Activated naive CD4-positive, alpha-beta T cell treated with Interleukin-2 at 50 U/mL for 16 hours (primary cell): ENCODE measurements at places on chromosomes 3 and 15.

- DNase-seq = no peak
These were observed 6.1 kb upstream of the CMTM6 start for GRCh38 chr3:32508711-32509110.

GRCh38 chr3:12553921-12554391 is 2.9 kb upstream of the MKRN2 start:
- DNase-seq = no peak

DNA sequence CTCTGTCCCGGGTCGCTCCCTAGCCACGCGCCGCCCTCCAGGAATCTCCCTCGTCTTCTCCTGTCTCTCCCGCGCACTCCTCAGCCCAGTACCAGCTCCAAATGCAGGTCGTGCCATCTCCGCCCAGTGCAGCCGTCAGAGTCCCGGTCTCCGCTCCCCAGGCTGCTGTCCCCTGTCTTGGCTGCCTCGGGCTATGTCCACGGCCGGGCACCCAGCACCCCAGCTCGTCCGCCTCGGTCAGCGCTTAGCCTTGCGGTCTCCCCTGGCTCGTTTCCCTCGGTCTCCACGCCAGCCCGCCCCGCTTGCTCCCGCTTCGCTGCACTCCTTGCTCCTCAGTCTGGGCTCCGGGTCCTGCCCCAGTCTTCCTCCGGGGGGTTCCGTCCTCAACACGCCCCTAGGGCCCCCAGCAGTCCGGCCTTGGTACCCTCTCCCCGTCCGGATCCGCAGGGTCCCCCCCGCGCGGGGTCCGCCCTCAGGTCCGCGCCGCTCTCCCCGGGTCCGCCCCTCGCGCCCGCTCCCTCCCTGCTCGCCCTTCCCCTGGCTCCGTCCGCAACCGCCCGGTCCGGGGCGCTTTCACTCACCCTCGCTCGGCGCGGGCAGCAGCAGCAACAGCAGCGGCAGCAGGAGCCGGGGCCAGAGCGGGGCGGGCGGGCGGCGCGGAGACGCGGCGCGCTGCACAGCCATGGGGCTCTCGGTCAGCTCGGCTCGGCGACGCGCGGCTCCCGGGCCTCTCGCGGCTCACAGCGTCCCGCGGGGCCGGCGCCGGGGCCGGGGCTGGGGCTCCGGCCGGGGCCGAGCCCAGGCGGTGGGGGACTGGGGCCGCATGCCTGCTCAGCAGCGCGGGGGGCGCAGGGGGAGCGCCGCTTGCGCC is 462 bp downstream of the IGDCC3 start:
- no peak for DNase-seq

DNA sequence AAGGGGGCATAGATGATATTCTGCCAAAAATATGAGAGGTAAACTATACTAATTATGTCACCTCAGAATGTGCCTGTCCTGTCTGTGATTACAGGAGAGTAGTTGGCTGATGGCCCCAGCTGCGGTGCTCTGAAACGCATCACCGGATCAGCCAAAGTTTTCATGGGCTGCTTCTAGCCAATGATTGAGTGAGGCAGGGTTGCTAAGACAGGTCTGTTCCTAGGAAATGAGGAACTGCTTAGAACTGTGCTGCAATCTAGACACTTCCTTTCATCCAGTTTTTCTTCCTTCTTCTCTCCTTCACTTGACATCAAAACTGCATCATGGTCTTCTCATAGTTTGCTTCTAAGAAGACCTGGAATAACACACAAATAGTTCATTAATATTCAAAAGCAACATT is 124.0 kb downstream of the KCNH8 start:
- DNase-seq = no peak

- DNase-seq = no peak
These were observed 24.1 kb upstream of the NDUFB4 start for GRCh38 chr3:120572027-120572426.

DNA sequence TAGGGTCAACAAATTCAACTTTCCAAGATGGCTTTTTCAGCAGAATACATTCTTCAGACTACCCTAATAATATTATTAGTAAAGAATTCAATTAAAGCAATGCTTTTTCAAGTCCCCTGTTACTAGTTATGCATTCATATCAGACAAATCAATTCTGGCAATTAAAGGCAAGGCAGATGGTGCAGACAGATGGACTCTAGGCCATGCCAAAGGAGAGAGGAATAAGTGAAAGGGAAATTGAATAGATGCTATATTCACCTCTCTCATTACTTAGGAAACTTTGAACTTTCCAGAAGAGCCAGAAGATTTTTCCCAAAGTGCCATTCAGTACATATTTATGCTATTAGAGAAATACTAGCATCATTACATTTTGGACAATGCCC is 487.7 kb upstream of the RASGRP1 start:
- no peak for DNase-seq

- DNase-seq = no peak
These were observed 81.4 kb downstream of the IL12A start for GRCh38 chr3:160069986-160070385.

DNA sequence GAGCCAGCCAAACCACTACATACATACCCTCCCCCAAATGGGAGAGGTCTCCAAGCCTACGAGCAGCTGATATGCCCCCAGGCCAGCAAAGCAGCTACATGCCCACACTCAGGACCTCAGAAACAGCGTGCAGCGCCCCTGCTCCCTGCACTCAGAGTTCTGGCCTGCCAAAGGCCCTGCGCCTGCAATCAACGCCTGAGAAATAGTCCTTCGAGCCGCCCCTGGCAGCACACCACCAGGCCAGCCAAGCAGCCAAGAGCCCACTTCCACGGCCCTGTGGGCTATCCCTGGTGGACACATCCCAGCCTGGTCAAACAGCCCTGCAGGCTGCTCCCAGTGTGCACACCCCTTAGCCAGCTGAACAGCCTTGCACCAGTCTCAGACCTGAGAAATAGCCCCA is 139.1 kb downstream of the DMXL2 start:
- DNase-seq = no peak

- DNase-seq = no peak
These were observed 33.2 kb downstream of the PAK2 start for GRCh38 chr3:196772897-196773296.

GRCh38 chr15:76208084-76208785 is 103.0 kb downstream of the ETFA start:
- DNase-seq = no peak

GRCh38 chr3:18208091-18208490 is 217.0 kb downstream of the SATB1 start:
- no peak for DNase-seq

DNA sequence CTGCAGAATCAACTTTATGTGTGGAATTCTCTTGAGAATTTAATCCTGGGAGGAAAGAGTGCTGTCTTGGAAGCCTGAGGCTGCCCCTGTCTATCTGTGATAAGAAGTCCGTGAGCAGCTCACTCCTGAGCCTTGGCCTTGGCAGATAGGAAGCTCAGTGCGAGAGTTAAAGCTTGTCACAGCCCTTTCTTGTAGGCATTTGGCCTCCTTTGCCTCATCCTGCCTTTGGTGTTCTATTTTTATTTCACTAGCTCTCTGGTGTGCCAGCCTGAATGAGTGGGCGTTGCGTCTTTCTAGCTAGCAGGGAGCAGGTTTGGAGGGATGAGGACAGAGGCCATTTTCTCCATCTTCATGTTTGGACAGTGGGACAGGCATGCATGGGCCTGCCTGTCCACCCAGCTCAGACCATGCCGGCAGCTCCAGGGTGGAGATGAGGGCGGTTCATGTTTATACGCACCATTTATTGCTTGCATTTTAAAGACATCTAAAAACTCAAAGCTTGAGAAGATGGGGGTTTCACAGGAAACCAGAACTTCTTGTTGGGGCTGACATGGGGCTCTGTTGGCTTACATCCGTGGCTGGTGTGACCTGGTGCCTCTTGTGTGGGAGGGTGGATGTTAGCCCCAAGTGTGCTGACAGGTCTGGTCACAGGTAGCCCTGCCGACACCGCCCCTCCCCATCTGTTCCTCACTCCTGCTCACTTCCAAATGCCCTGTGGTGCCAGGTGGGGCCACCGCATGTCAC is 29.8 kb downstream of the IRAK2 start:
- peak; percentile 53 for DNase-seq

- DNase-seq = no peak
These were observed 462.8 kb upstream of the CBLB start for GRCh38 chr3:106331636-106332035.

GRCh38 chr3:121914081-121914998 is 20.1 kb downstream of the SLC15A2 start:
- DNase-seq = no peak

- no peak for DNase-seq
These were observed 232.2 kb downstream of the UBE2E2 start for GRCh38 chr3:23435318-23435717.

GRCh38 chr3:105798381-105798934 is 70.4 kb downstream of the CBLB start:
- no peak for DNase-seq

DNA sequence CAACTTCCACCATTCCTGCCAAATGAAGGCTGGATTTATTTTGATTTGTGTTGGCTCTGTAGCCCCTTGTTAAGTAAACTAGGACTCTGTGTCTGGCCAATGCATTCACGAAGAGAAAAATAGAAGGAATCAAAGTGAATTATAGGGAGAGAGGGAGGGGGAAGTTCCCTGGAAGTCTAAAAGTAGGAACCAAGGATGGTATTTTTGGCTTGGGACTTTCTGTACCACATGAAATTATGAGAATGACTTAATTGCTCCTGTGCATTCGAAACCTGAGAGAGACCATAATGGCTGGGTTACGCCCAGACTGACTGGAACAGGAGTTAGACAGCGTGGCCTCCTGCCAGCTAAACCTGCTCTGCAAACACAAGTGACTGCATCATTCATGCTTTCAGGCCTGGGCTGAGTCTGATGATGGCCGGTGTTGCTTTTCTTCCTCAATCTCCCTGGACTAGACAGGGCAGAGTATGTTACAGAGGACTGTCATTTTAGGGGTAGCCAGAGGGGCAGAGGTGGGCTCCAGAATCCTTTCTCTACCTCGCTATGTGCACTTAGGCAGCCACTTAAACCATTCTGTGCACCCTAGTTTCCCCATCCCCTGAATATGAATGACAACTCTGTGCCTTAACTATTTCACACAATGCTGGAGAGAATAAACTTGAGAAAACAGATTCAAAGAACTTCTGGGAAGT is 58.9 kb downstream of the MYO1E start:
- DNase-seq = no peak

- no peak for DNase-seq
These were observed 81.4 kb downstream of the C3orf38 start for GRCh38 chr3:88231207-88231606.

DNA sequence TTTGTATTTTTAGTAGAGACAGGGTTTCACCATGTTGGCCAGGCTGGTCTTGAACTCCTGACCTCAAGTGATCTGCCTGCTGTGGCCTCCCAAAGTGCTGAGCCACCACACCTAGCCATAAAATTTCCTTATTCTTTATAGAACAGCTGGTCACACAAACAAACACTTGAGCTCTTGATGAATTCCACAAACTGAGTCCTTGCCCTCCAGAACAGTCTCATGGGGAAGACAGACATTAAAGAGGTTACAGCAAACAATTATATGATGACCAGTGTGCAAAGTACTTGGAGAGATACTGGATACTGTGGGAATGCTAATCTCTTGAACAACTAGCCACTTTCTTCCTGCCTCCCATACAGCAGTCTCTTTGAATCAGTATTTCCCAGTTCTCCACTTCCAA is 7.5 kb upstream of the ATP11B start:
- no peak for DNase-seq

- DNase-seq = no peak
These were observed 34.1 kb downstream of the TSPAN3 start for GRCh38 chr15:77036537-77037387.

DNA sequence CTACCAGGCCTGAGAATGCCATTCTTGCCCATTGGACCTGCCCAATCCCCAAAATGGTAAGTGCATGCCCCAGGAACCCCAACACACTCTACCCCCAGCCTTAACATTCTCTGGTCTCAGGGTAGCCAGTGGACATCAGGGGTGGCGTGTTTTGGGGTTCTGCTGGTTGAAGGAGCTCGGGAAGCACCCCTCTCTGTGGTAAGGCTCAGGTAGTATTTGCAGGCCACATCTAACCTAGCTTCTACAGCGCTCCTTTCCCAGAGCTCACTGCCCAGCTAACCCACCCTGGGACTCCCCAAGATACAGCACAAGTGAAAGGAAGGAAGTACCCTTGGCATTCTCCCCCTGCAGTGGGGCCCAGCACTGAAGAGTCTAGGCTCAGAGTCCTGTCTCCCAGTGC is 19.8 kb downstream of the NMNAT3 start:
- DNase-seq = no peak

DNA sequence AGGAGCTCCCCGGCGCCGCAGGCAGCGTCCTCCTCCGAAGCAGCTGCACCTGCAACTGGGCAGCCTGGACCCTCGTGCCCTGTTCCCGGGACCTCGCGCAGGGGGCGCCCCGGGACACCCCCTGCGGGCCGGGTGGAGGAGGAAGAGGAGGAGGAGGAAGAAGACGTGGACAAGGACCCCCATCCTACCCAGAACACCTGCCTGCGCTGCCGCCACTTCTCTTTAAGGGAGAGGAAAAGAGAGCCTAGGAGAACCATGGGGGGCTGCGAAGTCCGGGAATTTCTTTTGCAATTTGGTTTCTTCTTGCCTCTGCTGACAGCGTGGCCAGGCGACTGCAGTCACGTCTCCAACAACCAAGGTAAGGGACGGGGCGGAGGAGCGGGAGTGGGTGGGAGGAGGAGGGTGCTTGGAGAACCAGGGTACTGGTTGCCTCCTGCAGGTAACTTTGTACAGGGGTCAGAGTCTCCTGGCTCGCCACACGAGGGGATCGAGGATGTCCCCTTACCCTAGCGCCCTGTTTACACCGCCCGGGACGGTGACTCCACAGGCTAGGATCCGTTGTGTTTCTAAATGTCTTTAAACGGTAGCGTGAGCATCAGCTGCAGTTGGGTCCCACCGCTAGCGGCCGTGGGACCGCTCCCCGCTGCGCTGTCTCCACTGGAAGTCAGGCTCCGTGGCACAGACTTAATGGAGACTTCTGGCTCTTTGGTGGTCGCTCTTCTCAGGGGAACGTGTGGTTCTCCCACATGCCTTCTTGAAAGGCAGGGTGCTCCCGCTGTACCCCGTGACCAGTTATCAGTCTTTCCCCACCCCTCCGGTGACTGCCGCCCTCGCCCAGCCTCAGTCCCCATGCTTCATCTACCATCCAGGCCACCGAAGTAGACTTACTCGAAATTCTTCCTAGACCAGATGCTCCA is 515 bp downstream of the EPHA6 start:
- DNase-seq = no peak

DNA sequence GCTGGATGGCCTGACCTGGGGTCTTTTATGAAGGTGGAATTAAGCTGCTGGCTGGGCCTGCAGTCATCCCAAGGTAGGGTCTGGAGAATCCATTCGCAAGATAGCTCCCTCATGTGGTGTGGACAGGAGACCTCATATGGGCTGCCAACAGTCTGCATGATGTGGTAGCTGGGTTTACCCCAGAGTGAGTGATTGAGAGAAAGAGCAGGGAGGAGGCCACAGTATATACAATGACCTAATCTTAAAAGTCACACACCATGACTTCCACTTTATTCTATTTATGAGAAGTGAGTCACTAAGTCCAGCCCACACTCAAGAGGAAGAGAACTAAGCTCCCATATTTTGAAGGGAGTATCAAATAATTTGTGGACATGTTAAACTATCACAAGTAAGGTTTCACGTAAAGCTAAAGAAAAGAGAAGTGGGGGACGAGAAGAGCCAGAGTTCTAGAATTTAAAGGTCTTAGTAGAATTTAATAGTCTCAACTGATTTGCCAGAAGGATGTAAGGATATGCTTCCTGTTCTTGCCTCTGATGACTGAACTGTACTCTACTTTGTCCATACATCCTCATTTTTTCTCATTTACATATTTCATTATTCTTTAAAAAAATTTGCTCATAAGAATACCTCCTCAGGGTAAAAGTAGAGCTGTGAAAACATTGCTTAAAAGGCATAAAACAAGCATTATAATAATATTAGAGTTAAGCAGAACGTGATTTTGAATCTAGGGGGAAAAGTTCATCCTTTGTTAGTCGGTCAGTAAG is 184.4 kb downstream of the PEX5L start:
- DNase-seq = no peak
